Aorta (tissue), 5 donors: ENCODE measurements at places on chromosomes 3 and 15. TPM values are rescaled to one million over a fixed set of nuclear protein-coding genes. Genes with fewer than 3 reads are reported as not detected.

DNA sequence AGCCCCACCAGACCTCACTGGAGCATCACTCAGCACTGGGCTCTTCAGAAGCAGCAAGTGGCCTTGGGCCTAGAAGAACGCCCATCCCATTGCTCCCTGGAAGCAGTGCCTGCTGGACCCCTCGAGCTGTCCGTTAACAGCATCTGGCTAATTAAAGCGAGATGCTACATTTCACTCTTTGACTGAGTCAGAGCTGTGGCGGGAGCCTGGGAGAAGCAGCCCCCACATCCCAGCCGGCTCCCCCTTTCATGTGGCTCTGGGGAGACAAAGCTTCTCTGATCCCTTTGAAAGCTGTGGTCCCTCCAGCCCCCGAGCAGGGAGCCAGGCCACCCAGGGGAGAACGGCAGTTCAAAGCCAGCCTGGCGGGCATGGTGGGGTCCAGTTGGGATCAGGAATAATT is 103.7 kb downstream of the MEGF11 start:
- no peak overlapping the region for H3K27ac ChIP-seq
- H3K36me3 ChIP-seq: no peaks in the 10 kb centered on the region
- H3K4me3 ChIP-seq: no peak overlapping the region
- no peaks in the 10 kb centered on the region for H3K4me1 ChIP-seq
- H3K27me3 ChIP-seq: no peaks in the 10 kb centered on the region
- DNase-seq: no peak

DNA sequence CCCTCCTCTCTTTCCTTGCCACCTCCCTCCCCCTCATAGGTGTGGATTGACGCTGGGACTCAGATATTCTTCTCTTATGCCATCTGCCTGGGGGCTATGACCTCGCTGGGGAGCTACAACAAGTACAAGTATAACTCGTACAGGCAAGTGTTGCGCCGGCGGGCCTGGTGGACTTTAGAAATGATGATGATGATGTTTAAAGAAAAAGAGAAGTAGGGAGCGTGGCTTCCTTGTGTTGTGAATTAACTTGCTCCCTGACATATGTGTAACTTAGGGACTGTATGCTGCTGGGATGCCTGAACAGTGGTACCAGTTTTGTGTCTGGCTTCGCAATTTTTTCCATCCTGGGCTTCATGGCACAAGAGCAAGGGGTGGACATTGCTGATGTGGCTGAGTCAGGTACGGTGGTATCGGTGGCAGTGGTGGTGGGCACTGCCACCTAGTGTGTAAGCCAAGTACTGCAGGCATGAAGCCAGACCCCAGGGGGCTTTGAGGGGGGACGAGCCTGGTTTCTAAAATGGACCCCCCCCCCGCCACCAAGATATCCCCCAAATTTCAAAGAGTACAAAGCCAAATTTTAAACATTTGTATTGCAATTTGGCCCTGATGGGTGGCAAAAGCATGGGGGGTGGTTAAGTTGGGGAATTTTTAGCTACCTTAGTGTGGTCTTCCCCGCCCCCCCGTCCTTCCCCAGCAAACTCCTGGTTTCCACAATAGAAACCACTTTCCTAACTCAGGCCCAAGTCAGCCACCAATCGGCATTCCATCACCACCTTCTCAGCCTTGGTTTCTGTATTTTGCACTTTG is 65.6 kb downstream of the SLC6A6 start:
- no peaks in the 10 kb centered on the region for H3K4me1 ChIP-seq
- no peak overlapping the region for H3K27ac ChIP-seq
- H3K27me3 ChIP-seq: no peaks in the 10 kb centered on the region
- H3K36me3 ChIP-seq: no peaks in the 10 kb centered on the region

GRCh38 chr15:100663915-100664281 is 61.5 kb downstream of the ASB7 start:
- H3K36me3 ChIP-seq: no peaks in the 10 kb centered on the region
- H3K27me3 ChIP-seq: no peaks in the 10 kb centered on the region
- no peaks in the 10 kb centered on the region for H3K4me1 ChIP-seq
- no peak overlapping the region for H3K27ac ChIP-seq
- DNase-seq: no peak

DNA sequence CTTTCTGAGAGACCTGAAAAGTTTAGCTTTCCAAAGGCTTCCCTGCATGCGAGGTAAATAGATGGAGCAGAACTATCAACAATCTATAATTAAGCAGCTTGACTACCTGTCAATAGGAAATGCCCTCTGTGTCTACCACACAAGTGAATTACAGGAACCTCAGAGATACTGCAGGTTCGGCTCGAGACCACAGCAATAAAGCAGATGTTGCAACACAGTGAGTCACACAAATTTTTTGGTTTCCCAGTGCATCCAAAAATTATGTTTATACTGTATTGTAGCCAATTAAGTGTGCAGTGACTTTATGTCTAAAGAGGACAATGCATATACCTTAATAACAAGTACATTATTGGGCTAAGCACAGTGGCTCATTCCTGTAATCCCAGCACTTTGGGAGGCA is 252.0 kb downstream of the UBE2E2 start:
- no peak for DNase-seq
- H3K4me1 ChIP-seq: no peaks in the 10 kb centered on the region
- no peaks in the 10 kb centered on the region for H3K27me3 ChIP-seq
- no peak overlapping the region for H3K4me3 ChIP-seq

DNA sequence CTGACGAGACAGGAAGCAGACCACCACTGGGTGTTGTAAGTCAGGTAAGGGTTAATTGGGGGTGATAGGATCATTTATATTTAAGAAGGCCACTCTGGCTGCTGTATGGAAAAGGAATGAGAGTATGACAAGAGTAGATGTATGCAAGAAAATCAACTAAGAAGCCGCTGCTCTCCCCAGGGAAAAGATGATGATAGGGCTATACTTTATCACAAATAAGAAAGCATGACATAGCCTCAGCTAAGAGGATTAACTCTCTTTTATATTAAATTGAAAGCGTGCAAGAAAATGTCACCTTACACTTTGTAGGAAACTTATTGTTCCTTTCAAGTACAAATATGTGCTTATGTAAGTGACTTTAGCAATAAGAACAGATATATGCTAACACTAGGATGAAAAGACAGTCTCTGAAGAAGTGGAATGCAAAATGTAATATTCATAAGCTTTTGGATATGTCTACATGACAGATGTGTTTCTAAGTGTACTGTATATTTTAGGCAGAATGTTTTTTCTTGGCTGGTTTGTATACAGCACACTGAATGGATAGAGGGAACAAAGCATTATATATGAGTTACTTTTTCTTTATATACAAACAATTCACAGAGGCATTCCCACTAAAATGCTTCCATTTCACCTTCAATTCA is 8.7 kb upstream of the NDUFB4 start:
- H3K27ac ChIP-seq: no peak overlapping the region
- no peaks in the 10 kb centered on the region for H3K4me1 ChIP-seq
- H3K36me3 ChIP-seq: no peaks in the 10 kb centered on the region
- DNase-seq: no peak
- no peak overlapping the region for H3K4me3 ChIP-seq

DNA sequence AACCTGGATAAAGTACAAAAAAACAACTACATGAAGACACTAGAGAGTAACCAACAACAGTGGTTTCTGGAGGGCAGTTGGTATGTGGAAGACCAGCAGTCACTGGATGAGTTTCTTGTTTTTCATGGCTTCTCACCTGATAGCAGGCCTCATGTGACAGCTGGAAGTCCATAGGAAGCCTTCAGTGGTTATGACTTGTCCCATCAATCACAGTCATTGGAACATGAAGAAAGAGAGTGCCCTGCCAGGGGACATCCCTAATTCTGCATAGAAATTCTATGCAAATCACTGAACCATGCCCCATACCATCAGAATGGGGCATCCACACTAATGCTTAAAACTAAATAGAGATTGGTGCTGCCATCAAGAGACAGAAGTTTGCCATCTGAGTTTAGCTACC is 81.6 kb downstream of the AKAP13 start:
- DNase-seq: no peak
- H3K4me1 ChIP-seq: peaks cover 6% of the 10 kb centered on the region
- H3K27ac ChIP-seq: no peak overlapping the region
- no peak overlapping the region for H3K4me3 ChIP-seq

DNA sequence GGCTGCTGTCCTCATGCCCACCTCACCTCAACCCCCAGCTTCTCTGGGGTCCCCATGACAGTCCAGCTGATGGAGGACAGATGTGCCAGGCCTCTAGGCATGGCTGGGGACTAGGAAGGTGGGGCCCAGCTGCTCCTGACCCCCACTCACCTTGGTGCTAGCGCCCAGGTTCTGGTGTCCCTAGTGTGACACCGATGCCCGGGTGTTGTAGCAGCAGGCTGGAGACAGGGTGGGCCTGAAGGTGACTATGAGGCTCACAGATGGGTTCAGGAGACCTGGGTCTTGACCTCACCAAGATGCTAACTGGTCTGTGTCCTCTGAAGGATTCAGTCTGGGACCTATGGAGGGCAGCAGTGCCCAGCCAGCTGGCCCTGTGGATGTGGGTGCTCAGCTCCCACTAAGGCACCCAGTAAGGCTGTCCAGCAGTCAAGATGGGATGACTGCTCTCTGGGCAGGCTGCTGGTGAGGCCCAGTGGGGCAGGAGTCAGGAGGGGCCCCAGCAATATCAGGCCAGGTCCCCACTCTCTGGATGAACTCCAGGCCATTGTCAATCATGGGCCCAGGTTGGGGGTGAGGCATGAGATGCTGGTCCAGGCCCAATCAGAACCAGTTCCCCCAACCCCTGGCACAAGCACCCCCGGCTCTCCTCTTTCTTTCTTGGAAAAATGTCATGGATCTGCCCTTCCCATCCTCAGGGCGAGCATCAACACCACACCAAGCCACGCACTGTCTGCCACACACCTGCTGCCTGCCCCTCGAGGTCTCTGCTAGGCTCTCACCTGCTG is 33.0 kb downstream of the ALDH1L1 start:
- no peak overlapping the region for H3K27ac ChIP-seq
- H3K4me1 ChIP-seq: no peaks in the 10 kb centered on the region
- no peak for DNase-seq
- no peak overlapping the region for H3K4me3 ChIP-seq

DNA sequence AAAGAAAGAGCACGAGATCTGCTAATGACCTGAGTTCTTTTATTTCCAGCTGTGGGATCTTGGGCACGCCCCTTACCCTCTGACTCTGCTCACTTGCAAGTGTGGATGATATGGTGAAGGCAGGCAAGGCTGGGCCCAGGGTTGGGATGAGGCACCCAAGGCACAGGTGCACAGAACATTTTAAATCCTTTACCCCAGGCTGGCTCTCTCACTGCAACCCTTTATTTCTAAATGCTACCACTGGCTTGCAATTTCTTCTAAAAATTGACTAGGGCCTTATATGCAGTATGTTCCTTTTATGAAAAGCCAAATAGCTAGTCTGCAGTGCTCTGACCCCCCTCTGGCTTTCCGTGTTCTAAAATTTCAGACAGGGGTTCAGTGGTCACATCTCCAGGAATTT is 237.7 kb downstream of the VPS13C start:
- no peaks in the 10 kb centered on the region for H3K27me3 ChIP-seq
- no peak overlapping the region for H3K4me3 ChIP-seq
- H3K36me3 ChIP-seq: no peaks in the 10 kb centered on the region
- H3K27ac ChIP-seq: no peak overlapping the region
- no peaks in the 10 kb centered on the region for H3K4me1 ChIP-seq
- DNase-seq: no peak

- no peaks in the 10 kb centered on the region for H3K36me3 ChIP-seq
- H3K4me3 ChIP-seq: no peak overlapping the region
- no peaks in the 10 kb centered on the region for H3K27me3 ChIP-seq
- H3K27ac ChIP-seq: no peak overlapping the region
- no peak for DNase-seq
- H3K4me1 ChIP-seq: no peaks in the 10 kb centered on the region
These were observed 10.0 kb downstream of the WNT7A start for GRCh38 chr3:13869761-13870343.

- DNase-seq: no peak
- peaks cover 6% of the 10 kb centered on the region for H3K4me1 ChIP-seq
- no peaks in the 10 kb centered on the region for H3K36me3 ChIP-seq
- H3K27me3 ChIP-seq: no peaks in the 10 kb centered on the region
- no peak overlapping the region for H3K27ac ChIP-seq
- H3K4me3 ChIP-seq: no peak overlapping the region
These were observed 676.0 kb downstream of the GRM7 start for GRCh38 chr3:7536921-7537320.

- H3K27ac ChIP-seq: no peak overlapping the region
- H3K27me3 ChIP-seq: no peaks in the 10 kb centered on the region
- no peaks in the 10 kb centered on the region for H3K36me3 ChIP-seq
These were observed 46.2 kb downstream of the KBTBD8 start for GRCh38 chr3:67044295-67044694.

DNA sequence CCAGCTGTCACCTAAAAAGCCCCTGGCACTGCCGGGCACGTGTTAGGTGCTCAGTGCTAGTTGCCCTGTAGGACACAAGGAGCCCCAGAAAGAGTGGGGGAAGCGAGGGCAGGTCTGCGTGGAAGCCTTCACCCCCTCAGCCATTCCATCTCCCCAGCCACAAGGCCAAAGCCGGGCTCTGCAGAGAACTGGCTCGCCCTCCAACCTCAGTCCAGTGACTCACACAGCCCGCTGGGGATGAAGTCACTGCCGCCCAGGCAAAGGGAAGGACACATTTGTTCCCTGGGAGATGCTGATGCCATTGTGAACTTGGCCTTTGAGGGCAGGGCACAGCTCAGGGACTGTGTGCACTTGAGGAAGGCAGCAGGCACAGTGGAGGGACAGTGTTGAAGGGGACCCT is 48.1 kb downstream of the IQSEC1 start:
- H3K27me3 ChIP-seq: no peaks in the 10 kb centered on the region
- no peaks in the 10 kb centered on the region for H3K4me1 ChIP-seq
- DNase-seq: peak; percentile 86
- no peaks in the 10 kb centered on the region for H3K36me3 ChIP-seq

GRCh38 chr3:43691120-43691995 is 620 bp downstream of the ABHD5 start:
- H3K27ac ChIP-seq: no peak overlapping the region
- peak overlapping the region; percentile 84 for H3K4me3 ChIP-seq
- peak; percentile 91 for DNase-seq
- H3K27me3 ChIP-seq: no peaks in the 10 kb centered on the region
- H3K36me3 ChIP-seq: no peaks in the 10 kb centered on the region

- H3K27me3 ChIP-seq: peaks cover 2% of the 10 kb centered on the region
- H3K36me3 ChIP-seq: no peaks in the 10 kb centered on the region
- no peak overlapping the region for H3K4me3 ChIP-seq
- H3K4me1 ChIP-seq: no peaks in the 10 kb centered on the region
- no peak for DNase-seq
These were observed 467.9 kb downstream of the SOX2 start for GRCh38 chr3:182179631-182180030.

Gene KNG1
- total RNA-seq: not detected

Gene HESX1
- total RNA-seq: 1.9 TPM

Gene SLC9C1
- total RNA-seq: 0.81 TPM

Gene NEK11
- 14.5 TPM for total RNA-seq

Gene ADAM10
- total RNA-seq: 115 TPM
